Heart right ventricle (tissue), 16 donors: ENCODE measurements at places on chromosomes 7 and 10. TPM values are rescaled to one million over a fixed set of nuclear protein-coding genes. Genes with fewer than 3 reads are reported as not detected.

DNA sequence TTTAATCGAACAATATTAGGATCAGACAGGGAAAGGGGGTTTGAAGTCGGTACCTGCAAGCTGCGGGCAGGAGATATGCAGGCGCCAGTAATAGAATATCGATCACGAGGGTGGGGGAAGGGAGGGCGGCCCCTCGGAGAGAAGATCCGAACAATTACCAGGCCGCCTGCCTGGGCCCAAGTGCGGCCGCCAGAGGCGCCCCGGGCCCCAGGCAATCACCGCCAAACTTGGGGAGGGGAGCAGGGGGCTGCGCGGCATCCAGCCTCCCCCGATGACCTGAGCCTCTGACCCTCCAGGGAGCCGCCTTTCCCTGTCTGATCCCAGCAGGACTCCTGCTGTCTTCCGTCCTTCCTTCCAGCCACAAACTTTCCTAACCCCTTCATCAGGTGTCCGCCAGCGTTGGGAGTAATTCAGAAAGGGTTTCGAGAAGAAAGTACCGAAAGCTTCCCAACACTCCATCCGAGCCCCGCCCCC lies 1.1 kb downstream of the NKX1-2 start:
- DNase-seq, result no peak

GRCh38 chr7:118312051-118312450 lies 87.5 kb downstream of the ANKRD7 start:
- DNase-seq, result no peak

- DNase-seq, result no peak
These were observed 4.6 kb downstream of the VAX1 start for GRCh38 chr10:117133273-117134055.

DNA sequence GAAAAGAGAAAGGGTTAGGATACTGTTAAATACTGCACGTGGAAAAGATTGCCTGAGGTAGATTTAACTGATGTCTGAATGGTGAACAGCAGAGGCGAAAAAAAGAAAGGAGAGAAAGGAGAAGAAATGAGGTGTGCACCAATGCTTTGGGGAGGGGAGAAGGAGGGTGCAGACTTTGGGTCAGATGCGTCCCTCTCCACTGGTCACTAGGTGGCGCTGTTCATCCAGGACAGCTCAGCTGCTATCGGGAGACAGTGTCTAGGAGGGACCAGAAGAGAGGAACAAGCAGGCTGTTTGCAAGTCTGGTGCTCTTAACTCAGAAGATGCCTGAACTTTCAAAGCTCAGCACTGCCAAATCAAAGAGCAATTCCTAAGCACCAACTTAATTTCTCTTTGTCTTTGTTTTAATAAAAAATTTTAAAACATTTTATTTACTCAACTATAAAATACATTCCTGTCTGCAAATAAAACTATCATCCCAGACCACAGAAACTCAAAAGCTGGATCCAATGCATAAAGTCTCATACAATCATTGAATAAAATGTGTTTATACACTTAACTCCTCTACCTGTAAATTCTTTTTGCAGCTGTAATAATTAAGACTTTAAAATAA lies 83.9 kb upstream of the PDLIM1 start:
- DNase-seq, result peak; percentile 86

GRCh38 chr10:47452495-47453140 lies 31.3 kb downstream of the ANXA8 start:
- DNase-seq, result no peak

- no peak for DNase-seq
These were observed 257.3 kb downstream of the SDK1 start for GRCh38 chr7:3558400-3558799.

- no peak for DNase-seq
These were observed 266.6 kb downstream of the NXPH1 start for GRCh38 chr7:8699875-8700624.

DNA sequence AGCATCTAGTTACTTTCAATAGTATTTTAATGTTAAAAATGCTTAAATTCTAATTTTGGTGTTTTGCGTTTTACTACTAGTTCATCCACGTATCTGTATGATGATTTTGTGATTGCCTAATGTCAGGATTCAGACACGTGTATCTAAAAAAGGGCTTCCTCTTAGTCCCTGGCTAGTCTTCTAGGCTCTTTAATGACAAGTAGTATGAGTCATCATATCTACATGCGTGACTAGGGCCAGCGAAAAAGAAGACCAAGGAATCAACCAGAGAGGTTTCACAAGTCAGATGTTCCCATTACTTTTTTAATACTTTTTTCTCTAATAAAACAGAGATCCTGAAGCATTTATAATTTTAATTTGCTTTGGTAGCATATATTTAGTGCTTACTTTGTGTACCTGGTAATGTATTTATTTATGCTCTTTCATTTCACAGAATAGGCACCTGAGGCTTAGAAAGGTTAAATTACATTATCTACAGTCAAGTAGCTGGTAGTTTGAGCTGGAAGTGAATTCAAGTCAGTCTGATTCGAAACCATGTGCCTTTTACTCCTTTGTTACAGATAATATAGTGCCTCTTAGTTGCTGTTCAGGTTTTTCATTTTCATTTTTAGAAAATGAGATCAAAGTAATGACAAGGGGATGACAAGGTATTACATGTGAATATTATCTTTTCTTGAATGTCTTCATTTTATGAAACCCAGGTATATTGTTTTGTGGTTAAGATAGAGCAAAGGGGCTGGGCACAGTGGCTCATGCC lies 140.3 kb downstream of the FOXP2 start:
- no peak for DNase-seq

GRCh38 chr10:85638797-85639196 lies 727.8 kb downstream of the GRID1 start:
- DNase-seq, result no peak

The PNLIPRP2 gene
- not detected for polyA plus RNA-seq
